ENCODE measurements at places on chromosomes 11 and 22. TPM values are rescaled to one million over a fixed set of nuclear protein-coding genes. Genes with fewer than 3 reads are reported as not detected.

DNA sequence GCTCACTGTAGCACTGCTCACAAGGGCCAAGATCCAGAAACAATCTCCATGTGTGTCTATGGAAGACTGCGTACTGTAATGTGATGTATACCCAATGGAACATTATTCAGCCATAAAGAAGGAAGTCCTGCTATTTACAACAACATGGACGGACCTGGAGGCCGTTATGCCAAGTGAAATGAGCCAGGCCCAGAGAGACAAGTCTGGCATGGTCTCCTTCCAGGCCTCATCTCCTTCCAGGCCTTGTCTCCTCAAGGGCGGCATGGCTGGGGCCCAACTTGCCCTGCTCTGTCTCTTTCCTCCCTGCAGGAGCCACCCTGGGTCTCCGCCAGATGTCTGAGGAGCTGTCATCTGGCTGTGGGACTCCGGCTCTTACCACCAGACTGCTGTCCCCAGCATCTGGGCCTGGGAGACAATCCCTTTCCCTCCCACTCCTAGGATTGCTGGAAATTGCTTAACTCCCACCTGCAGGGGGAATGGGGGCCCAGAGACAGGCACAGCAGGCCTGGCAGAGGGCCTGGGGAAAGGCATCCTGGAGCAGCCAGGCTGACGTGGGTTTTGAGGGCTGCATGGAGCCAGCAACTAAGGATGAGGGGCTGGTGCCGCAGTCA, 1326.6 kb downstream of the TBC1D22A start:
- DNase-seq, result no peak

DNA sequence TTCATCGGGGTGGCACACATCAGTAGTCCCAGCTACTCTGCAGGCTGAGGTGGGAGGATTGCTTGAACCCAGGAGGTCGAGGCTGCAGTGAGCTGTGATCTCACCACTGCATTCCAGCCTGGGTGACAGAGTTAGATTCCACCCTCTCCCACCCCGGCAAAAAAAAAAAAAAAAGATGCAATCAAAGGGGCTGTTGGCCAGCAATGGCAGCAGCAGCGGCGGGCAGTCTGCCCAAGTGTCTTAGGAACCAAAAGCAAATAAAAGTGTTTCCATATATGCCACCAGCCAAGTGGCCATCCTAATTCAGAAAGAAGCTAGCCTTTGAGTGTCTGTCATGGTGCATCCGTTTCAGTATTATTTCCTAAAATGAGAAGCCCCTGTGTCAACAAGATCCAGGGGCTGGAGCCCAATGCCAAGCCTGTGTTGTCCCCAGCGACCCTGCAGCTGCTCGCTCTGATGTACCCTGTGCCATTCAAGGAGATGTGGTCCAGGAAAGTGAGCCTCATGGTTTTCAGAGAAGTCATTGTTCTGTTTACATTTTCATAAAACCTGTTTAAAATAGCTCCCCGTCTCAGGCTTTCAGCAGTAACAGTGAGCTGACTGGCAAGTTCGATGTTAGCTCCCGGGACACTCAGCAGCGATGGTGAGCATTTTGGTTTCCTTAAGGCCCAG, 12.5 kb downstream of the CDPF1 start:
- no peak for DNase-seq

DNA sequence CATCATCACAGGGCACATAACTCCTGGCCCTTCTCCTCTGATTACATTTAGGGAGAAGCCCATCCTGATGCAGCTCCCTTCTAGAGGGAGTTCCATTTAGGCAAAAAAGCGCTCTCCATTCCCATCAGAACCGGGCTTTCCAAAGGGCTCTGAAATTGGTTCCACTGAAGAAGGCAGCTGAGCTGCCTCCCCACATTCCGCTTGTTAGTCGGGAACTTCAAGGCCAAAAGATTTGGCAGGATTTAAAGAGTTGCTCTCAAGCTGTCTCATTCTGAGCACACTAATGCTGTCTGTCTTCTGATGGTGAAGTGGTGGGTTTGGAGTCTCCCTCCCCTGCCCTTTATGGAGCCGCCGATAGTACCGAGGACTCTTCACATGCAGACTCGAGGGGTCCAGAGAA, 26.6 kb upstream of the CABP7 start:
- DNase-seq, result no peak

DNA sequence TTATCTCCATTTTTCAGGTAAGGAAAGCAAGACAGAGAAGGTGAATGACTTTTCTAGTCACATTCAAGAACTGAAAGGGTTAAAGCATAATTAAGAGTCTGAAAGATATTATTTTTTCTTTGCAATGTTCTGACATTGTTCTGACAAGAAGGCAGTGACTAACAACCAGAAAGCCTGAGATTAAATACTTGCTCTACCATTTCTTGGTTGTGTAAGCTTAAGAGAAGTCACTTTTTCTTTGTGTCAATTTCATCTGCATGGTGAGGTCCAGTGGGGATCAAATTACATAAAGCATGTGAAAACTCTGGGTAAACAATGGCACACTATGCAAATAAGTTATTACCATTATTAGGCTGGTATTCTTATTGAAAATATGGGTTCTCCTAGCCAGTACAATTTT, 73.7 kb downstream of the PHF21A start:
- DNase-seq, result no peak

Gene E2F8
- total RNA-seq, result 26.8 TPM

Gene C2CD3
- total RNA-seq, result 25.7 TPM

Gene ADAMTS15
- 4.0 TPM for total RNA-seq

Measured in colonic mucosa (tissue), 4 donors.